ENCODE measurements at places on chromosomes 1 and 21.

GRCh38 chr1:225923381-225923691 is 714 bp downstream of the PYCR2 start:
- no peak for DNase-seq

GRCh38 chr1:27507960-27508665 is 18.1 kb upstream of the WASF2 start:
- no peak for DNase-seq

GRCh38 chr1:46557403-46557802 is 6.0 kb upstream of the KNCN start:
- no peak for DNase-seq

- DNase-seq, result no peak
These were observed 3.7 kb downstream of the ZBED6 start for GRCh38 chr1:203799157-203799556.

GRCh38 chr21:15140321-15141019 is 75.7 kb upstream of the NRIP1 start:
- no peak for DNase-seq

- DNase-seq, result no peak
These were observed 181.6 kb downstream of the NCAM2 start for GRCh38 chr21:21179619-21180298.

DNA sequence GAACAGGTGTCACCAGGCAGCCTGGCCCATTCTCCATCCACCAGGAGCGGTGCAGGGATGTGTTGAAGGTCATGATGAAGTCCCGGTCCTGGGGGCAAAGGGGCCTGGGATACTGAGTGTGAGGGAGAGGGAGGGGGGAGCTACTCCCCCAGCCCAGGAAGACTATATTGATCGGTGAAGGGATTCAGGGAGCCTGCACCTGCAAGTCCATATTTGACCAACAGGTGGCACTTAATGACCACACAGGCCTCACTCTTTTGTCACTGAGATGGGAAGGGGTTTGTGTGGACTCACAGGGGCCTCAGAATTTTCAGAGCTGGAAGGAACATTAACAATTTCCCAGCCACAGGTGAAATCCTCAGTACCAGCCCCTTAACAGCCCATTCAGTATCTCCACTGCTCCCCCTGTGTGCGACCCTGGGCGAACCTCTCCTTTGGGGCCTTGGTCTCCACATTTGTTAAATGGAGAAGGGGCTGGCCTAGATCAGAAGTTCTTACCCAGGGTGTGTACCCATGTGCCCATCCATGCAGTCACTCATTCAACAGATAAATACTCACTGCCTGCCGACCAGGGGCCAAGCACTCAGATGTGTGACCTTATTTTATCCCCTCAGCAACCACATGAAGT is 55.6 kb downstream of the NKAIN1 start:
- peak; percentile 83 for DNase-seq

DNA sequence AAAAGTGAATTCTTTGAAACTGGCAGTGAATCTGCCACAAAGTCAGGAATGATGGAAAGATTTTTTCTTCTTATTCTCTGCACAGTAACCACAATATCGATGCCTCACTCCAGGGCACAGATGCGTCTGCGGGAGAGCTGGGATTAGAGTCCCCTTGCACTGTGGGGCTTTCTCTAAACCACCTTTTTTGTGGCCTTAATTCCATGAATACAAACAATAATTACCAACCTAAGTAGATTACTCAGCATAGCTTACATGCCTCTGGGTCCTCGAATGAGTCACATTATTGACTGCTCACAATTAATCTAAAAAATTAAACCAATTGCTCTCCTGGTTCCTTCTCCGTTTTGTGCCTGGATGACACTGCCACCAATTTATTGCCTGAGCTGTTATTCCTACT is 125.8 kb downstream of the KAZN start:
- no peak for DNase-seq

DNA sequence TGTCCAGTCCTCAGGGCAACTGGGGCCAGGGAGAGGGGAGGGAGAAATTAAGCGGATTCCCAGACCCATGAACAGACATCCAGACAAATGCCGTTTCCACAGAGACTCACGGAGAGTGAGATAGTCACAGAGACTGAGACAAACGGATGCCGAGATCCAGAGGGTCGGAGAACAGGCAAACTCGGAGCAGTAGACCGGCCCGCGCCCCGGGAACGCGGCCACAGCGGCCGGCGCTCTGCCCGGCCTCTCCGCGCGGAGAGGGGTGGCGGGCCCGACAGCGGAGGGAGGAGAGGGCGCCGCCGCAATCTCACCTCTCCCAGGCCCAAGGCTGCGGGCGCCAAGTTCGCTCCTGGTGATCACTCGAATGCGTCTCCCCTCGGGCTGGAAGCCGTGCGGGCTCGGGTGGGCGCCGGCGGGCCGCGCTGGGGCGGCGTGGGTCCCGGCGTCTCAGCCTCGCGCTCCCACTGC is 831 bp upstream of the FOXD2 start:
- DNase-seq, result no peak

DNA sequence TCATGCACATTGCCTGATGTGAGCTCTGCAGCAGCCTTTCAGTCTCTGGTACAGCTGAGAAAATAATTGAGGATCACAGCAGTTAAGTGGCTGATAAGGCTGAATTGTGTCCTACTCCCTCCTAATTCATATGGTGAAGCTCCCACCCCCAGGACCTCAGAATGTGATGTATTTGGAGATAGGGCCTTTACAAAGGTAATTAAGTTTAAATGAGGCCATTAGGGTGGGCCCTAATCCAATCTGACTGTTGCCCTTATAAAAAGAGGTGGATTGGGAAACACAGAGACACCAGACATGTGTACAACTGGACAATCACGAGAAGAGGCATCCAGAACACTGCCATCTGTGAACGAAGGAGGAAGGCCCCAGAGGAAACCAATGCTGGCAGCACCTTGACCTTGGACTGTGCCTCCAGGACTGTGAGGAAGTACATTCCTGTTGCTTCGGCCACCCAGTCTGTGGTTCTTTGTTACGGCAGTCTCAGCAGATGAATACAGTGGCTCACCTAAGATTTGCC is 148.1 kb downstream of the TRABD2B start:
- DNase-seq, result no peak

DNA sequence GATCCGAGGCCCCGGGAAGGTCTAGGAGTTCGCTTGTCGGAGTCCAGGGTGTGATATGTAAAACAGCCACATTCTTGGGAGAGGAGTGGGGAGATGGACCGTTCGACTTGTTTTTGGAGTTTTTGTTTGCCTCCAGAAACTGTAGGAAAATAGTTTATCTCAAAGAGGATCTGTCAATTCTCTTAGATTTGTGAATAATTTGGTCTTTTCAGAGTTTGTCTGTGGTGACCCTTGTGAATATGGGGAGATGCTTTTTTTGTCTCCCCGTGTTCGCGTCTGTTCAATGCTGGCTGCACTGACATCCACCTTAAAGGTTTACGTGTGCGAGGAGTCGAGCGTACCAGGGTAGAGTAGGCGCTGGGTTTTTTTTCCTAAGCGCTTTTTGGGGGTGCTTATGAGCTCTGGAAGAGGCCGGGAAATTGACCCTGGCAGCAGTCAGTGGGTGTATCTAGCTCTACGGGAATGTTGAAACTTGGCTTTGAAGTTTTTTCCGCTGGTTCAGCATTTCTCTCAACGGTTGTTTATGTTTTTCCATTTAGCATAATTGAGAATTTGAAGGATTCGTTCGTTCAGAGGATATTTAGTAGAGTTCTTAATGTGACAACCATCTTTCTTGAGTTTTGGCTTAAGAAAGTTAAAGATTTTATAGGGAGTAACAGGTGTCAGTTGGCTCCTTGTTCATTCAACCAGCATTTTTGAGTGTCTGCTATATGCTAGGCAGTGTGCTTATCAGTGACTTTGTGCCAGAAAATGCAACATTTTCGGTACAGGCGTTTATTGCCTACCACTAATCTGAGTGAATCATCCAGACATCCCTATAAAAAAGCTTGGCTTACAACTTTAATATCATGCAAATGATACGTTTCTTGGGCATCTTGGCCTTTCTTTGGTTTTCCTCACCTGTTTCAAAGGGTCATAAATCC is 1.2 kb downstream of the SZRD1 start:
- DNase-seq, result peak; percentile 74

- peak; percentile 78 for DNase-seq
These were observed 16.3 kb downstream of the BATF3 start for GRCh38 chr1:212683357-212683722.

All from activated CD4-positive, alpha-beta T cell treated with anti-CD3 and anti-CD28 coated beads, Interleukin-2, amount 10 ng/mL, durations not matched to agents 24 days and 14 days (primary cell).